ENCODE measurements at places on chromosomes 6 and 20. TPM values are rescaled to one million over a fixed set of nuclear protein-coding genes. Genes with fewer than 3 reads are reported as not detected.

Gene TCF15
- not detected for total RNA-seq

Gene TINAG
- not detected for total RNA-seq

Gene CLPSL1
- not detected for total RNA-seq

Gene DNAJC5
- total RNA-seq = 47.0 TPM

Gene IL17A
- total RNA-seq = not detected

Gene RIPOR3
- total RNA-seq = 6.3 TPM

Gene BANF2
- not detected for total RNA-seq

Gene VWA7
- 9.6 TPM for total RNA-seq

Gene MYCT1
- total RNA-seq = not detected

Gene EPB41L1
- 134 TPM for total RNA-seq

GRCh38 chr20:12591949-12592470, 416.8 kb upstream of the SPTLC3 start:
- DNase-seq = no peak

- no peak for DNase-seq
Observed at GRCh38 chr6:48474830-48475229, 363.8 kb upstream of the PTCHD4 start.

DNA sequence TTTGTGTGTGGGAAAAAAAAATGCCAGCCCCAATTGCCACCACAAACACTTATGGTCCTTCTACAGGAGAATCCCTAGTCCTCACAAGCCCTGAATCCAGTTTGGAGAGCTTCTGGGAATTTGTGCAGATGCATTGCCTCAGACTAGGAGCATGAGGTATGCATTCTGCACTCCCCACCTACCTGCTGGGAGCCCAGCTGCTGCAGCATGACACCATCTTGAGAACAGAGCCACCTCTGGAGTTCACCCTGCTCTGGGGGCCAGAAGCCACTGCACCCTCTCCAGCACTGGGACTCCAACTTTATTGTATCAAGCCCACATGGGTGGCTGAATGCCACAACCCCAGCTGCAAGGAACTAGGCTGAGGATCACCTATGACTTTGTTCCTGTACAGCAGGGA, 568.5 kb upstream of the ID4 start:
- DNase-seq = peak; percentile 42

DNA sequence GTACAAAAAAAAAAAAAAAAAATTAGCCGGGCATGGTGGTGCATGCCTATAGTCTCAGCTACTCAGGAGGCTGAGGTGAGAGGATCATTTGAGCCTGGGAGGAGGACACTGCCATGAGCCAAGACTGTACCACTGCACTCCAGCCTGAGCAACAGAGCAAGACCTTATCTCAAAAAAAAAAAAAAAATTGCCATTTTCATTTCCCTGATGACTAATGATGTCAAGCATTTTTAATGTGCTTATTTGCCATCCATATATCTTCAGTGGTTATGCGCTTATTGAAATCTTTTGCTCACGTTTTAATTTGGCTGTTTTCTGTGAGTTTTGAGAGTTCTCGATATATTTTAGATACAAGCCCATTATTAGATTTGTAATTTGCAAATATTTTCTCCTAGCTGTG, 46.7 kb downstream of the PFDN4 start:
- DNase-seq = peak; percentile 52

GRCh38 chr20:62026564-62026856, 39.2 kb downstream of the TAF4 start:
- no peak for DNase-seq

GRCh38 chr20:24701027-24701426, 231.6 kb downstream of the SYNDIG1 start:
- DNase-seq = no peak

DNA sequence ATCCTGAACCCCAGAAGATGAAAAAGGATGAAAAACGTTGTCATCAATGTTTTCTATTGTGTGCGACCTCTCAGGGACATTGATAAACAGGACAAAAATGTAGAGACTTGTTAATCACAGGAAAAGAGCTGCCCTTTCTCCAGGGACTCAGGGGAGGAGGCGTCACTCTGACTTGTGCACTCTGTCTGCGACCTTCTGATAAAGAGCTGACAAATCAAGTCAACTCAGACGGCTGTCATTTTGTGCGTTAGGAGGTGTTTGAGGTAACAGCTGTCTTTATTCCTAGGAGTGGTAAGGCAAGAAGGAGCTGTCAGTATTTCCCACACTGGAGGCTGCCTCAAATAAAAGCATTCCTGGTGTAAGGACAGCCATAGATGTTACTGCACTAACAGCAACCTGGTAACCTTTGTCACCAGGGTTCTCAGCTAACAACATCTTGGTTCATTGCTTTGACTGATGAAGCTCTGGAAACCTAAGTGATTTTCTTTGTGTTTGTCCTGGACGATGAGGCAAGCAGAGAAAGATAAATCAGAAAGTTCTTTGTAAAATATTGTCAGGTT, 38.6 kb upstream of the NXT1 start:
- no peak for DNase-seq

DNA sequence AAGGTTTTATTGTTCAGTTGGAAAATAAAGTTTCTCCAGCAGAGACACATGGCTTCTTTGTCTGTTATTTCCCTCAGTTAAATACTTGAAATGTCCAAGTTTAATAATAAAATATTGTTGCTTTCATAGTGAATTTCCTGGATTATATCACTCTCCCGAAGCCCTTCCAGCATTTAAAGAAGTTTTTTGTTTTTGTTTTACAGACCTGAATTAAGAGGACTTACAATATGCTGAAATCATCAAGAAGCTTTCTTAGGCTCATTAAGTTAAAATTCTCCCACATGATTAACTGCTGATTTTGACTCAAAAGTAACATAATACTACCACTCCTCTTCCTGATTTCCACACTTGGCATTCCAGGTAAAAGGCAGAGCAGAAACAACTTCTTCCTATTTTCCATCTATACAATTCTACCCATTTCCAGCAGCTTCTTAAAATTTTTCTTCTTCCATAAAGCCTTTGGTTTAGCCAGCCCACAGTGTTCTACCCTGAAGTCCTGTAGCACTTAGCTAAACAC, 35.8 kb downstream of the PDSS2 start:
- DNase-seq = no peak

GRCh38 chr6:17945111-17945510, 42.3 kb downstream of the KIF13A start:
- no peak for DNase-seq

GRCh38 chr20:47272893-47273590, 83.5 kb downstream of the ZMYND8 start:
- DNase-seq = peak; percentile 58

- peak; percentile 86 for DNase-seq
Observed at GRCh38 chr6:53854843-53855567, 60.2 kb downstream of the LRRC1 start.

GRCh38 chr6:156760377-156760776, 16.8 kb upstream of the ARID1B start:
- DNase-seq = no peak

- no peak for DNase-seq
Observed at GRCh38 chr20:35947907-35948306, 6.4 kb downstream of the SCAND1 start.

DNA sequence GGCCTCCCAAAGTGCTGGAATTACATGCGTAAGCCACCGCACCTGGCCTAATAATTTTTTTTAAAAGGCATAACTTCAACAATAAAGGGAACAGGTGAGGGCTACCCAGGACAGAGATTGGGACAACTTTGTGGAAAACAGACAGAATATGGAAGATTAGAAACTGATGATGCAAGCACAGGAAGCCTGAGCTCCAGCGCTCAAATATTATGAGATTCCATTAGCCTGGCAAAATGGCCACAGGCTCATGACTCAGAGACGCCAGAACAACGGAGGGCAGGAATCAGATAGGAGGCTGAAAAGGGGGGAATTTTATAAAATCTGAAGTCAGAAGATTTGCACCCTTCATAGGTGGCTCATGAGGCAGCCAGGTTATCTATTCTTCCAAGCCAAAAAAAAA, 103.1 kb upstream of the MRPS10 start:
- no peak for DNase-seq

GRCh38 chr20:16551607-16552006, 21.6 kb downstream of the KIF16B start:
- DNase-seq = no peak

GRCh38 chr6:38034274-38034914, 214.9 kb downstream of the ZFAND3 start:
- DNase-seq = no peak

DNA sequence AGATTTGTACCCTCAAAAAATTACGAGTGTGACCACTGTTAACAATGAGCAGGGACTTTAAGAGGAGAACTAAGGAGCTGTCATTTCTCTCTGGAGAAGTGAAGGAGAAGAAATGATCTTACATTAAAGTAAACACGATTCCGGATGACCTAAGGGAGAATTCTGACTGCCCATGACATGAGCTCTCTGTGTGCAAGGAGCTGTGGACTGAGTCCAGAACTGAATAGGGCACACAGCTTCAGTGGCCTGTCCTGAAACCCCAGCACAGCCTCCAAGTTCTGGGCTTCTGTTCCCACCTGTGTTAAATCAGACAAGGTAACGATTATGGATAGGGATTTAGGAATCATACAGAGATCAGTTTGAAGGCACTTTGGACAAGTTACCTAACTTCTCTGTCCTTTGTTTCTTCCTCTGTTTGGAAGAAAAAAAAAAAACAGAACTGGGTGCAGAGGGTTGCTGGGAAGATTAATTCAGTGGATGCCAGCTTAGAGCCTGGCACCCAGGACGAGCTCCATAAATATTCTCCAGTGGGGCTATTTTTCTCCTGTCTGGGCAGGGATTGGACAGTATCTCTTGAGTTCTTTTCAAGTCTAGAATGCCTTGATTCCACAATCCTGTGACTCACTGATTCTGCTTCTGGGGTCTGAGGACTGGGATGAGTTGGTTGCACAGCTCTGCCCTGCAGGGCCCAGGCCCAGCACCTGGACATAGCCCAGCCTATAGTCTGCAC, 65.7 kb downstream of the MRPL14 start:
- no peak for DNase-seq

- DNase-seq = no peak
Observed at GRCh38 chr6:152399399-152399798, 237.8 kb downstream of the SYNE1 start.

- DNase-seq = no peak
Observed at GRCh38 chr6:22970004-22970403, 400.6 kb downstream of the HDGFL1 start.
